ENCODE measurements at places on chromosomes 1 and 21. TPM values are rescaled to one million over a fixed set of nuclear protein-coding genes. Genes with fewer than 3 reads are reported as not detected.

Gene CFHR2
- 153 TPM for total RNA-seq

Gene OBSCN
- total RNA-seq, result 5.6 TPM

Gene TARBP1
- 11.9 TPM for total RNA-seq

Gene FCRLB
- 2.9 TPM for total RNA-seq

Gene PODN
- total RNA-seq, result 1.9 TPM

Gene SLC25A34
- 7.3 TPM for total RNA-seq

Gene PDZK1IP1
- 1.1 TPM for total RNA-seq

Gene C1orf94
- total RNA-seq, result not detected

Gene FAM163A
- total RNA-seq, result not detected

Gene SH2D2A
- total RNA-seq, result 0.17 TPM

Gene AMY1B
- not detected for total RNA-seq

Gene KRTAP8-1
- not detected for total RNA-seq

GRCh38 chr1:184462155-184462554 lies 75.3 kb downstream of the C1orf21 start:
- no peak overlapping the region for H3K27ac ChIP-seq
- no peak overlapping the region for H3K4me3 ChIP-seq
- H3K36me3 ChIP-seq, result no peaks in the 10 kb centered on the region
- H3K27me3 ChIP-seq, result no peaks in the 10 kb centered on the region
- no peaks in the 10 kb centered on the region for H3K4me1 ChIP-seq
- DNase-seq, result no peak

- DNase-seq, result no peak
- H3K4me1 ChIP-seq, result no peaks in the 10 kb centered on the region
- H3K27me3 ChIP-seq, result no peaks in the 10 kb centered on the region
- no peaks in the 10 kb centered on the region for H3K36me3 ChIP-seq
- H3K27ac ChIP-seq, result no peak overlapping the region
Measured at GRCh38 chr1:73673971-73674370, 524.0 kb downstream of the LRRIQ3 start.

- no peak for DNase-seq
- no peaks in the 10 kb centered on the region for H3K4me1 ChIP-seq
- no peak overlapping the region for H3K27ac ChIP-seq
- H3K4me3 ChIP-seq, result no peak overlapping the region
Measured at GRCh38 chr1:12426030-12426429, 192.0 kb downstream of the DHRS3 start.

- no peaks in the 10 kb centered on the region for H3K27me3 ChIP-seq
- H3K27ac ChIP-seq, result no peak overlapping the region
- no peak for DNase-seq
Measured at GRCh38 chr1:91487469-91487868, 13.2 kb upstream of the CDC7 start.

- H3K4me1 ChIP-seq, result no peaks in the 10 kb centered on the region
- no peak overlapping the region for H3K4me3 ChIP-seq
- peaks cover 24% of the 10 kb centered on the region for H3K36me3 ChIP-seq
- H3K27me3 ChIP-seq, result no peaks in the 10 kb centered on the region
Measured at GRCh38 chr1:22088331-22088730, 35.8 kb downstream of the CDC42 start.

DNA sequence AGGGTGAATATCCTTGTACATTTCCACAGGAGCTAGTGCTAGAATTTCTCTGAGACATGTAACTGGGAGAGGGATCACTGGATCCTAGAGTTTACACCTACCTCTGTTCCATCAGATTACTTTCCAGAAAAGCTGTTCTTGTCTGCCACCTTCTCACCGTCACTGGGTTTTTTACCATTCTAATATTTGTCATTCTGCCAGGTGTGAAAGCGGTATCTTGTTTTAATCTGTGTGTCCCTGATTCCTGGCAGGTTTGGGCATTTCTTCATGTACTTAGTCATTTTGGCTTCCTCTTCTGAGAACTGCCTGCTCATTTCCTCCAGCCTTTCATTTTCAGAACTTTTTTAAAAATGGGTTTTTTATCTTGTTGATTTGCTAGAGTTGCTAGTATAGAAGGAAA lies 5.1 kb downstream of the PMF1 start:
- H3K27me3 ChIP-seq, result no peaks in the 10 kb centered on the region
- H3K36me3 ChIP-seq, result peaks cover 12% of the 10 kb centered on the region
- no peak overlapping the region for H3K4me3 ChIP-seq
- DNase-seq, result no peak
- H3K27ac ChIP-seq, result peak overlapping the region; percentile 91

- no peak overlapping the region for H3K27ac ChIP-seq
- no peaks in the 10 kb centered on the region for H3K27me3 ChIP-seq
- no peaks in the 10 kb centered on the region for H3K4me1 ChIP-seq
- no peak for DNase-seq
- H3K36me3 ChIP-seq, result no peaks in the 10 kb centered on the region
Measured at GRCh38 chr1:117580882-117581281, 25.0 kb upstream of the TENT5C start.

GRCh38 chr1:66873111-66873510 lies 51.5 kb downstream of the DNAI4 start:
- H3K4me1 ChIP-seq, result no peaks in the 10 kb centered on the region
- no peaks in the 10 kb centered on the region for H3K36me3 ChIP-seq
- DNase-seq, result no peak
- H3K27me3 ChIP-seq, result no peaks in the 10 kb centered on the region

GRCh38 chr1:92079441-92079840 lies 704 bp upstream of the BTBD8 start:
- H3K27ac ChIP-seq, result no peak overlapping the region
- no peak overlapping the region for H3K4me3 ChIP-seq
- H3K4me1 ChIP-seq, result peaks cover 6% of the 10 kb centered on the region

DNA sequence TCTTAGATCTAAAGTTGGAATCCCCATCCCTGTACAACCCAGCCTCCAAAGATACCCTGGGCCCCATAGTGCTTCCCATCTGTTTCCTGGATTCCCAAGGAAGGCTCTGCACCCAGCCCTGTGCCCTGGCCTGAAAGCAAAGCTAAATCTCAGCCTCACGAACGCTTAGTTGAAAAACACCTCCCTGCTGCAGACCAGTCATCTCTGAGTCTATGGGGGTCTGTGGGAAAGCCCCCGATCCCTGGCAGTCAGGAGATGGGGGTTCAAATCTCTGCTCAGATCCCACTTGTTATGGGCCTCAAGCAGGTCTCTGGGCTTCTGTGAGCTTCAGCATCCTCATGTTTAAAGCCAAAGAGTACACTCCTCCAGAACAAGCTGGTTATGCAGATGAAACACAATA lies 210.5 kb upstream of the GRIK3 start:
- no peaks in the 10 kb centered on the region for H3K27me3 ChIP-seq
- DNase-seq, result no peak
- no peak overlapping the region for H3K27ac ChIP-seq
- H3K36me3 ChIP-seq, result no peaks in the 10 kb centered on the region

GRCh38 chr1:23657659-23658275 lies 33.8 kb upstream of the RPL11 start:
- DNase-seq, result peak; percentile 56
- H3K4me1 ChIP-seq, result no peaks in the 10 kb centered on the region
- no peak overlapping the region for H3K4me3 ChIP-seq
- H3K27ac ChIP-seq, result no peak overlapping the region

- H3K27me3 ChIP-seq, result no peaks in the 10 kb centered on the region
- DNase-seq, result no peak
- H3K4me3 ChIP-seq, result no peak overlapping the region
- no peaks in the 10 kb centered on the region for H3K36me3 ChIP-seq
- peaks cover 60% of the 10 kb centered on the region for H3K4me1 ChIP-seq
Measured at GRCh38 chr1:159753386-159753785, 27.4 kb upstream of the DUSP23 start.

DNA sequence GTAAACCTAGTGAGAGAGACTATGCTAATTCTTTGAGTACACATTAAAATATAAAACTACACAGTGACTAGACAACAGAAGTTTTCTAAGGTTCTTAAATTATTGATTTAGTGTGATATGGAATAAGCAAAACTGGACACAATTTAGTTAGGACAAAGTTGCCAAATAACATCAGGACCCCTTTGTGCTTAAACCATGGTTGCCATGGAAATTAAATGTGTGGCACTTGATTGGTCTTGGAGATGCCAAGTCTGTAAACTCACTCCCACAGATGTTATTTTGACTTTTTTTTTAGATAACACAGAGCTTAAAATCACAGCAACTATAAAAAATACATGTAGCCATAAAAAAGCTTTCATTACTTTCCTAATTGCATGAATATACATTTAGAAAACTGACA lies 234.6 kb downstream of the BRINP3 start:
- H3K27me3 ChIP-seq, result no peaks in the 10 kb centered on the region
- no peaks in the 10 kb centered on the region for H3K36me3 ChIP-seq
- no peak overlapping the region for H3K27ac ChIP-seq
- H3K4me3 ChIP-seq, result no peak overlapping the region
- no peak for DNase-seq

DNA sequence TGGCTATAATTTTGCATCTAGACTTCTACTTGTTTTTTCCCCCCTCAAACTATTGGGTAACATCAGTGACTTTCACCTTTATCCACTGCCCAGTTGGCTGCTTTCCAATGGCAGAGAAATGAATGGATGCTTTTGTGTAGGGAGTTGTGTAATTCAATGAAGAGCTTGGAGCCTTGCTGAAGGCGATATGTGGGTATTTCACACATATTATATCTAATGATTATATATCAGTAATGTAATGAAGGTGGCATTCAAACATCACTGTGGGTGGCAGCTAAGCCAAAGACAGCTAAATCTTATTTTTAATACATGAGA lies 81.2 kb downstream of the TGFB2 start:
- no peaks in the 10 kb centered on the region for H3K27me3 ChIP-seq
- no peak overlapping the region for H3K27ac ChIP-seq
- H3K4me1 ChIP-seq, result no peaks in the 10 kb centered on the region

DNA sequence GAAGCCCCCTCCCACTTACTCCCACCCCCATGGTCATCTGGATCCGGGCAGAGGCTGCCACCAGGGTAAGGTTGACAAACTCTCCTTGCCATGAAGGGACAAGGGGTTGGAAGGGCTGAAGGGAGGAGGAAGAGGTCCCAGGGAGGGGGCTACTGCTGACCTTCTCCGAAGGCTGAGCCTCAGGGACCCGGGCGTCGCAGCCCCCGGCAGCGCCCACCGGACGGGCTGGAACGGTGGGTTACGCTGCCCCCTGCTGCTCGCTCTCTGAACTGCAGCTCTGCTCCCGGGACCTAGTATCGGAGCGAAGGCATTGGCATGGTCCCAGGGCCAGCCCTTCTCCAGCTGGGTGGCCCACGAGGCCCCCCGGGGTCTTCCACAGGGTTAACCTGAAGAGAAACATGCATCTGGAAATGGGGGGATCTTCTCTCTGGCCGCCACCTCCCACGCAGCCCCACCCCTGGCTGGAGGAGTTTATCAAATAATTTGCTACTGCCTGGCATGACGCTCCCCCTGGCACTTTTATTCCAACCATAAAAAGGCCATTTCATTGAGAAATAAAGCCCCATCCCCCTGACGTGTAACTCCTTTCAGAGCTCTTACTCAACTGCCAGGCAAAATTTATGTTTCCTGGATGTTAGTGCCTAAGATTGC lies 70.4 kb upstream of the TARDBP start:
- no peak overlapping the region for H3K4me3 ChIP-seq
- no peak overlapping the region for H3K27ac ChIP-seq
- no peaks in the 10 kb centered on the region for H3K27me3 ChIP-seq

GRCh38 chr1:234942012-234942332 lies 186.7 kb downstream of the TOMM20 start:
- H3K4me1 ChIP-seq, result no peaks in the 10 kb centered on the region
- DNase-seq, result no peak
- H3K4me3 ChIP-seq, result no peak overlapping the region
- no peaks in the 10 kb centered on the region for H3K36me3 ChIP-seq

- no peaks in the 10 kb centered on the region for H3K27me3 ChIP-seq
- no peak overlapping the region for H3K4me3 ChIP-seq
- peaks cover 23% of the 10 kb centered on the region for H3K4me1 ChIP-seq
- H3K36me3 ChIP-seq, result no peaks in the 10 kb centered on the region
- DNase-seq, result no peak
- H3K27ac ChIP-seq, result peak overlapping the region; percentile 67
Measured at GRCh38 chr21:29195981-29196669, 65.7 kb downstream of the MAP3K7CL start.

GRCh38 chr1:167149793-167150491 lies 56.1 kb downstream of the STYXL2 start:
- H3K36me3 ChIP-seq, result no peaks in the 10 kb centered on the region
- H3K4me1 ChIP-seq, result no peaks in the 10 kb centered on the region

- no peaks in the 10 kb centered on the region for H3K4me1 ChIP-seq
- H3K4me3 ChIP-seq, result no peak overlapping the region
- no peak overlapping the region for H3K27ac ChIP-seq
- H3K27me3 ChIP-seq, result no peaks in the 10 kb centered on the region
- no peak for DNase-seq
- peaks cover 69% of the 10 kb centered on the region for H3K36me3 ChIP-seq
Measured at GRCh38 chr21:29055080-29055479, 18.4 kb downstream of the CCT8 start.

DNA sequence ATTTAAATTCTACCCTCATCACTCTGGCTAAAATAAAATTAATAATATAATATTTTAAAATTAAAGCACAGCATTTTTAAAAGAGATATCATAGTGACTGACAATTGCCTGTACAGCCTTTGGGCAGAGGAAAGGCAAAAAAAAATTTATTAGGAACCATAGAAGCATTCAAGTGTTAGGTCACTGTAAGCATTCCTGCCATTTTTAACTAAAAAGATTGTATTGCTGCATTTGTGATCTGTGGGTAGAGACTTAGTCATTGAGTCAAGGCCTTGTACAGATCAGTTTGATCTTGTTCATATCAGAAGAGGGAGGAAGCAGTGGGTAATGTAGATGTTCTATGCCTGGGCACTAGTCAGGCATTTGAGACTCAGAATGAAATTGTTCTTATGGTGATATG lies 109.9 kb downstream of the LYPLAL1 start:
- no peaks in the 10 kb centered on the region for H3K36me3 ChIP-seq
- no peak for DNase-seq
- no peak overlapping the region for H3K27ac ChIP-seq
- H3K27me3 ChIP-seq, result no peaks in the 10 kb centered on the region

GRCh38 chr1:152886085-152886484 lies 8.0 kb downstream of the SMCP start:
- H3K36me3 ChIP-seq, result no peaks in the 10 kb centered on the region
- H3K4me3 ChIP-seq, result no peak overlapping the region
- no peak for DNase-seq
- H3K4me1 ChIP-seq, result peaks cover 14% of the 10 kb centered on the region
- H3K27me3 ChIP-seq, result no peaks in the 10 kb centered on the region

Data from liver (tissue), 10 donors.